ENCODE measurements at places on chromosomes 12 and 14.

GRCh38 chr14:28157289-28157869 lies 609.2 kb upstream of the FOXG1 start:
- DNase-seq, result no peak

GRCh38 chr14:89284333-89285058 lies 132.5 kb downstream of the FOXN3 start:
- no peak for DNase-seq

DNA sequence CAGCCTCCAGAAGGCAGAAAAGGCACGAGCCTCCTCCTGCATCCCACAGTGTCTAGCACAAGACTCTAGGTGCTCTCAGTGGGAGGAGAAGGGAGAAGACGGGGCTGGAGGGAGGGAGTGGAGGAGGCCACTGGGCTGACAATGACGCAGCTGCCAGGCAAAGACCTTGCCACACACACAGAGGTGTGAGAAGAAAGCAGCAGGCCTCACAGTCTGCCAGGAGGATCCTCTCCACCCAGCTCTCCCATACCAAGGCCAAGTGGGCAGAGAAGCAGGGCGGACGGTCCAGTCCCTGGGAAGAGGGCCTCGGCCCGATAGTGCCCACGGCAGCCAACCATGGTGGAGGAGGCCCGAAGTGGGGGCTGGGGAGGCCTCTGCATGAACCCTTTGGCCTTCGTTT lies 78.9 kb downstream of the NCOR2 start:
- no peak for DNase-seq

GRCh38 chr12:52310622-52311284 lies 10.4 kb downstream of the KRT83 start:
- no peak for DNase-seq

DNA sequence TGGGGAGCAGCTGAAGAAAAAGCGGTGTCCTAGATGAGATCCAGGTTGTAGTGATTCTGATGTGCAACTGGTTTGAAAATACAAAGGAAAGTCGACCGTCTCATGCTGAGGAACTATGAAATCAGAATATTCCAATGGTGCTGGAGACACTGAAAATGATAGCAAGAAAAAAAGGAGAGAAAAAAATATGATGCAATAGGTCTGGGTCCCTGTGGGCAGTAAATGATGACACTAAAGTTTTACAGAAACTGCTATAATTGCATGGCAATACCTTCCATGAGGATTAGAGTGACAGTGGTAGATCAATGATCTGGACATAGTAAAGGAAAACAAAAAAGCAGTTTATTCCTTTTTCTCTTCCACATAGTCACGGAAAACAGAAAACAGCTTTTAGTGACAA lies 2.3 kb downstream of the PYM1 start:
- DNase-seq, result no peak

- DNase-seq, result no peak
These were observed 207.3 kb downstream of the TTC7B start for GRCh38 chr14:90608929-90609341.

GRCh38 chr12:40099423-40099853 lies 6.4 kb downstream of the SLC2A13 start:
- no peak for DNase-seq

- DNase-seq, result no peak
These were observed 13.0 kb upstream of the DIABLO start for GRCh38 chr12:122238861-122239260.

DNA sequence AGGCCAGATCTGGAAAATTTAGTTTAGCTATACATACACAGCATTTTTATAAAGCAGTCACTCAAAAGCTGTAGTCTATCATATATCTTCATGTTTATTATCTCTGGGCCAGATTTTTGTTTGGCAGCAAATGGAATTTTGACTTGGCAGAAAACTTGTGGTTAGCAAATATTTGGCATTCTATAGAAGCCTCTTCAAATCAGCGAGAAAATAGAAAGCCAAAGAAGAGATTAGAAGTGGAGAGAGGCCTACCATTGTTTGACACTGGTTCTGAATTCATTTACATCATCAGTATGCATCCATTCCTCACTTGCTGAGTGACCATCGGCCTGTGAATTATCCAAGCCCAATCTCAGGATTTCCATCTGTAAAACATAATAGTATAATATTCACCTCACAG lies 1077.6 kb downstream of the GALC start:
- DNase-seq, result no peak

- no peak for DNase-seq
These were observed 283 bp downstream of the LMO3 start for GRCh38 chr12:16605642-16606116.

DNA sequence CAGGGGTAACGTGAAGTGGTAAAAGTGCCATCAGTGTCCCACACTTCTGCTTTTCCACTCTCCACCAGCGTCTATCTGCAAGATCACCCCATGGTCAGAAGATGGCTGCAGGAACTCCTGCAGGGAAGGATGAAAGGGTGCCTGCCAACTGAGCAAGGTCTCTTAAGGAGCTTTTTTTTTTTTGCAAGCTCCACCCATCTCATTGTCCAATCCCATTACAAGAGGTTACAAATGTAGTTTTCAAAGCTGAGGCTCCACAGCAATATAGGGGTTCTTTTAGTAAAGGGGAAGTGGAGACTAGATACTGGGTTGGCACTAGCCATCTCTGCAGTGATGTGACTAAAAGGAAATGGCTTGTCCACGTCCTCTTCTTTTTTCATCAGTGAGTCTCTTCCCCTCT lies 5.9 kb upstream of the BHLHE41 start:
- no peak for DNase-seq

- no peak for DNase-seq
These were observed 29.2 kb downstream of the DYRK4 start for GRCh38 chr12:4591180-4591687.

DNA sequence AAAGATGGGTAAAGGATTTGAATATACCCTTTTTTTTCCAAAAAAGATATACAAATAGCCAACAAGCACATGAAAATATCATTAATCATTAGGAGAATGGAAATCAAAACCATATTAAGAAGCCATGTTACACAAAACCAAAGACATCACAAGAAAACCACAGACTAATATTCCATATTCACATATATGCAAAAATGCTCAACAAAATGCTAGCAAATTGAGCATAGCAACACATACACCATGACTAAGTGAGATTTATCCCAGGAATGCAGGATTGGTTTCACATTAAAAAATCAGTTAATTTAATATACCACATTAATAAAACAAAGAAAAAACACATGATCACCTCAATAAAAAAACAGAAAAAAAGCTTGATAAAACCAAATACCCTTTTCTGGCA lies 84.7 kb upstream of the LMNTD1 start:
- DNase-seq, result no peak

DNA sequence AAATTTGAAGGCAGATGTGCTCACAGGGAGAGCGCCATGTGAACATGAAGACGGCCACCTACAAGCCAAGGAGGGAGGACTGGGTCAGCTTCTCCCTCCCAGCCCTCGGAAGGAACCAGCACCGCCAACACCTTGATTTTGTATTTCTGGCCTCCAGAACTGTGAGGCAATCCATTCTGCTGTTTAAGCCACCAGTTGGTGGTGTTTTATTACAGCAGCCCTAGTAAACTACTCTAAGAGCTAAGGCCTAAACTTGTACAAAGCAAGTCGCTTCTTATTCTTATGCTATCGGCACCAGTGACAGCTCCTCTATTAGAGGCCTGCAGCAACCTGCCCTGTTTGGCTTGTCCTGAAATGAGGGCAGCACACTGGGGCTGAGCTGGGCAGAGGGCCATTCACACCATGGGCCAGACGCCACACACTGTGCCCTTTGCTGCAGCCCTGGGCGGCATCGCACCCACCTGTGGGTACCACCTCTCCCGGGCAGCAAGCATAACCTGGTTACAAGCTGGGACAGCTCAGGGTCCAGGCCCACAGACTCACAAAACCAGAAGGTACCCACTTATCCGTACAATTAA lies 62.7 kb downstream of the NOS1 start:
- DNase-seq, result no peak

- DNase-seq, result no peak
These were observed 615.9 kb upstream of the MIS18BP1 start for GRCh38 chr14:45868863-45869262.

GRCh38 chr12:95674163-95674562 lies 116.4 kb downstream of the NTN4 start:
- DNase-seq, result no peak

DNA sequence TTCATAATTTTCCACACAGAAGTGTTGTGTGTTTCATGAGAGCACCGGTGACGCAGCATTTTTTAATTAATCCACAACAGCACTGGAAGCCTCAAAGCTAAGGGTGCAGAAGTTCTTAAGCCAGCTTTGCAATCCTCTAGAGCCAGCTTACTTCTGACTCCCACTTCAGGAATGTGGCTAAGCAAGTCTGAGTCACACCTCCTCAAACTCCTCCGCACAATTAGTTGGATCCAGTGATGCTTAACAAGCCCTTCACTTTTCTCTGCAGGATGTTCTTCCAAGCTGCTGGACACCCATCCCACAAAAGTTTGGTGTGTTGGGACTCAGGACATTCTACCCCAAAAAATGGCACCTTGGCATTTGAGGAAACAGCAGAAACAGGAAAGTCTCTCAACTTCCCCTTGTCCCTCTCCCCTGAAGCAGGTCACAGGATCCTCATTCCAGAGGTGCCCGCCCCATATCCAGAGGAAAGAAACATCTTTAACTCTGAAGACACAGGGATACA lies 210.0 kb downstream of the PPM1H start:
- DNase-seq, result peak; percentile 96

DNA sequence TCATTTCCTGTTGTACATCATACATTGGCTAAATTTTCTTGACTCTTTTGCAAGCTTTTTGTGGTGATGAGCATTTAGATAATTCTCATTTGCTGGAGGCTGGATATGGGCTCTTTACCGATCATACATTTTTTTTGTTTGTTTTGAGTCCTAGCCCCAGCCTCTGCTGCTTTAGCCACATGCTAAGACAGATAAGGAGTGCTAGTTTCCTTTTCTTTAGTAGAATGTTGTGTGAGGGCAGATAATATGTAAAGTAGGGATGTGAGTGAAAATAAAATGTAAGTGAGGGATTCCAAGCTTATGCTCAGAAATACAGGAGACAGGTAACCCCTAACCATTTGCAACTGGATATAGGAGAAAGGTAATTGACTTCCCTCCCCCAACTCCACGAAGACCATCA lies 405.7 kb downstream of the TRHDE start:
- DNase-seq, result no peak

- no peak for DNase-seq
These were observed 25.1 kb upstream of the LTBP2 start for GRCh38 chr14:74637178-74637550.

GRCh38 chr14:103856607-103857006 lies 9.2 kb upstream of the PPP1R13B start:
- no peak for DNase-seq

DNA sequence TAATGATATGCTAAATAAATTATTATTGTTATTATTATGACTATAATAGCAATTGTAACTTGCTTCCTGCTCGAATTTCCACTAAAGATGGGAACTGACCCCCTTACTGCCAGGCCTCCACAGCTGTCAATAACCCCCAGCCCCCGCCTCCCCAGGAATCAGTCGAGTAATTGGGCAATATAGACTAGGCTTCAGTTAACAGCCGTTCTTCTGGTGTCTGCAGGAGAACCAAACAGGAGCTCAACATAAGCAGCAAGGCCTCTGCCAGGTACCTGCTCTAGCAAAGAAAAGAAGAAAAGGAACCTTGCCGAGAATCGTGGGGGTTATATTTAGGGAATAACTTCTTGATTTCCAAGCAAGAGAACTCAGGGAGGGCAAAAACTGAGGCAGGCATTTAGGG lies 21.8 kb downstream of the HOXC4 start:
- DNase-seq, result no peak

DNA sequence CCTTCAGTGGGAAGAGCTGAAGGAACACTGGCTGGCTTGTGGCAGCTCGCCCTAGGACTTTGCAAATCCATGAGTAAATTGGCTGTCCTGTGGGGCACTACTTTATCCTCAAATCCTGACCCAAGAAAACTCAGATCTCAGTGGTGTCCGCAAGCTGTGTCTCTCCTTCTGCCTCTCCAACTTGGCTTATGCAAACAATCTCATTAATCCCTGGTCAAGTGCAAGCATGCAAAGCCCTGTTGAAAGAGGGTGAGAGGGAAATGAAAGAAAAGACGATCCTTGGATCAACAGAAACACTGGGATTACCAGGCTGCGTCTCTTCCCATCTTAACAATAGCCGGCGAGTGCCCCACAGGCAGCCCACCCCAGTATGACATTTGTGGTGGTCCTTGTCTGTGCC lies 901.6 kb downstream of the BCL11B start:
- DNase-seq, result no peak

- no peak for DNase-seq
These were observed 146.3 kb downstream of the PDZRN4 start for GRCh38 chr12:41334390-41334789.

- no peak for DNase-seq
These were observed 624 bp upstream of the PWP1 start for GRCh38 chr12:107684990-107685359.

DNA sequence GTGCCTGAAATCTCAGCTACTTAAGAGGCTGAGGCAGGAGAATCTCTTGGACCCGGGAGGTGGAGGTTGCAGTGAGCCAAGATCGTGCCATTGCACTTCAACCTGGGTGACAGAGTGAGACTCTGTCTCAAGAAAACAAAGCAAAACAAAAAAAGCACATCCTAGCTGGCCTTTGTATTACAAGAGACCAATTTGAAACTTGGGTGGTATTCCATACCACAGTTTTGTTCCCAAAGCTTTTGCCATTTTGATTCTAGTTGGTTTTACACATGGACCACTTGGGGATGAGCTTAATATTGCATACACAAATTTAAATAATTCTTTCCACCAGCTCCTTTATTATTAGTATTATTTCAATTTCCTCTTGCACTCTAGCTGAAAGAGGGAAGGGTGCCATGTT lies 276.9 kb upstream of the SLC16A7 start:
- no peak for DNase-seq

- DNase-seq, result no peak
These were observed 50.0 kb downstream of the FOS start for GRCh38 chr14:75328558-75329155.

DNA sequence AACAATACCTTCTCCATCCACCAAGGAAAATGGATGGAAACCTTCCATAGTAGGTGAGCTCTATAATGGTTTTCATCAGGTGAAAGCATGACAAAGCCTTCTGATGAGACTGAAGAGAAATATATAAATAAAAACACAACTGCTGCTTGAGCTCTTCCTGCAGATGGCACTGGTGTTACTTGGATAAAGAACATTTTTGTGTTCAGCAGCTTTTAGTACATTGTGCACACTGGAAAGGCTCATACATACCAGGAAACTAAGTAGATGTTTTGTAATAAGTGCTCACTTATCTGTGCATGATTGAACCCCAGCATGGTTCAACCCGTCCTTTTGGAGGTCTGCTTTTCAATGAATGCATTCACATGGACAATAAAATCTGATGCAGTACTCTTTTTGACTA lies 357.3 kb upstream of the MIS18BP1 start:
- no peak for DNase-seq

GRCh38 chr12:49784756-49785409 lies 43.3 kb downstream of the NCKAP5L start:
- DNase-seq, result no peak

GRCh38 chr12:113194971-113195391 lies 9.5 kb downstream of the RITA1 start:
- no peak for DNase-seq
